ENCODE measurements at places on chromosomes 13 and 19.
A peak's percentile ranks its signal among the peaks of the same experiment; 100 is the strongest.

DNA sequence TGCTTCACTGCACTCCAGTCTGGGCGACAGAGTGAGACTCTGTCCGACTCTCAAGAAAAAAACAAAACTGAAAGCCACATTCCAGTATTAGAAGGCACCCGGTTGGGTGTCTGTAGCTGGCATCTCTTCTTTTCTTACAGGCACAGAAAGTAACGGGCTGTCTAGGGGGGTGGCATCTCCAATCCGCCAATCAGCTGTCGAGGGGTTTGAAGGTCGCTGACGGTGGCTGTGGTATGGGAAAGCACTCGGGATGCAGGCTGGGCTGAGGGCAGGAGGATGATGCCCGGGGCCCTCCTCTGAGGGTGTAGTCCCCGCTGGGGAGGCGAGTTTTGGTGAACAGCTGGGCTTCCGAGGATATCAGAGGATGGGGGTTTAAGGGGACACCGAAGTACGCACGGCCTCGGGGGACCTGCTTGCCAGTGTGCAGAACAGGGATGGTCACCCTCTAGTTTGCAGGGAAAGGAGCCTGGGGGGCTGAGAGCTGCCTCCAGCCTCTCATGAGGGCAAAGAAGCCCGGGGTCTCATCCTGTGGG is 27.0 kb upstream of the ZBTB7A start:
- DNase-seq = no peak
- H3K4me3 ChIP-seq = no peak overlapping the region
- H3K4me1 ChIP-seq = peaks cover 10% of the 10 kb centered on the region
- no peaks in the 10 kb centered on the region for H3K36me3 ChIP-seq
- no peak overlapping the region for H3K27ac ChIP-seq

DNA sequence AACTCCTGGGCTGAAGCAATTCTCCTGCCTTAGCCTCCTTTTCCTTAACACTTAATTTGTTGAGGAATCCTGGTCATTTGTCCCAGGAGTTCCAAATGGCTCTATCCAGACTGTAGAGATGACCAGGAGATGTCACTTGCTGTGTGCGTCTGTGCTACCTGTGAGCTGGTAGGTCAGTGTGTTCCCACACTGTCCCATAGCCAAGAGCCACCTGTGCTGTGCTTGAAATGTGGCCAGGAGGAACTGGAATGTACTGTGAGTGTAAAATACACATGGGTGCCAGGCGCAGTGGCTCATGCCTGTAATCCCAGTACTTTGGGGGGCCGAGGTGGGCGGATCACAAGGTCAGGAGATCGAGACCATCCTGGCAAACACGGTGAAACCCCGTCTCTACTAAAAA is 29.4 kb upstream of the KDM4B start:
- no peaks in the 10 kb centered on the region for H3K4me1 ChIP-seq
- no peak for DNase-seq
- H3K36me3 ChIP-seq = no peaks in the 10 kb centered on the region

- no peak for DNase-seq
- H3K4me3 ChIP-seq = no peak overlapping the region
- H3K36me3 ChIP-seq = no peaks in the 10 kb centered on the region
- peaks cover 4% of the 10 kb centered on the region for H3K4me1 ChIP-seq
- H3K27ac ChIP-seq = no peak overlapping the region
These were observed 51.5 kb downstream of the ATP7B start for GRCh38 chr13:51959773-51960172.

DNA sequence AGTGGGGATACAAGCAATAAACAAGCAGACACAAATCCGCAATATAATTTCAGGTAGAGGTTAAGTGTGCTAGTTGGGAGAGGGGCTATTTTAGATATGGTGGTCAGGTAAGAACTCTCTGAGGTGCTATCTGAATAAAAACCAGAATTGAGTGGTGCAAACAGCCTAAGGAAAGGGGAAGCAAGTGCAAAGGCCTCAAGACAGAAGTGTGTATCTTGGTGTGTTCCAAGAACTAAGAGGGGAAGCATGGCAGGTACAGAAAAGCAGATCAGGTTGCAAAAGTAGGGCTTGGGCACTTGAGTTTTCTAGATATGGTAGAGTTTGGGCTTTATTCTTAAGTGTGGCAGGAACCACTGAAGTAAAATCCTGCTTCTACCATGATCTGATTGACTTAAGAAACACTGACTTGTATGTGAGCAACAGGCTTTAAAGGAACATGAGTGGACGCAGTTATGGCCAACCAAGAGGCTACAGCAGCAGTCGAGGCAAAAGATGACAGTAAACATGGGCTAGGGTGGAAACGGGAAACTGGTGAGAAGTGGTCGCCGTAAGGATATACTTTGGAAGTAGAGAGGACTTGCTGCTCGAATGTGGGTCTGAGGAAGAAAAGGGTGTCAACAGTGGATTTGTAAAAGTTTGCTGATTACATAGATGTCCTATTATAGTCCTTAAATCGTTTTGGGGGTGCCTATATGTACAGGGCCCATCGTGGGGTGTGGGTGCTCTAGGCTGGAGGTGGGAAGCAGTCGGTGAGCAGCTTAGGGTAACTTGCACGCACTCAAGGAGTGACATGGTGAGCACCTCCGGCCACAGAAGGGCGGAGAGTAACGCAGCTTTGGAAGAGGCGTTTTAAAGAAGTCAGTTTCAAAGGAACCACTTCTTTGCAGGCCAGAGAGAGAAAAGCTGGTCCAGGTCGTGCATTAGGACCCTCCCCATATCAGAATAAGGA is 677 bp downstream of the TGDS start:
- peak; percentile 22 for DNase-seq
- peaks cover 3% of the 10 kb centered on the region for H3K36me3 ChIP-seq

- no peak for DNase-seq
- no peaks in the 10 kb centered on the region for H3K36me3 ChIP-seq
- no peaks in the 10 kb centered on the region for H3K4me1 ChIP-seq
- H3K27me3 ChIP-seq = no peaks in the 10 kb centered on the region
These were observed 16.2 kb downstream of the EVI5L start for GRCh38 chr19:7846155-7846646.

DNA sequence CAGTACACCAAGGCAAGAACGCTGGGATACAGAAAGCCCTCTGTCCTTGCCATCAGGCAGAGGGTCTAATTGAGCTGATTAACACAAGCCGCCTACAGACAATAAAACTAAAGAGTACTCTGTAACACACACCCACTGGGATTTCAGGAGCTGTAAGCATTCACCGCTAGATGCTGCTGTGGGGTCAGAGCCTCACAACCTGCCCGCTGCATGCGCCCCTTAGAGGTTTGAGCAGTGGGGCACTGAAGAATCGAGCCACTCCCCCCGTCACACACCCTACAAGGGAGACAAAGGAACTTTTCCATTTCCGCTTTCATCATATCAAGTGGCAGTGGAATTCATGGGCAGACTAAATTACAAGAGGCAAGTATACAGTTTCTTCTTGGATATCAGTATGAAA is 1080.6 kb downstream of the PCDH17 start:
- H3K27ac ChIP-seq = no peak overlapping the region
- no peak for DNase-seq
- no peak overlapping the region for H3K4me3 ChIP-seq
- no peaks in the 10 kb centered on the region for H3K36me3 ChIP-seq
- H3K4me1 ChIP-seq = no peaks in the 10 kb centered on the region
